Colonic mucosa (tissue), 4 donors: ENCODE measurements at places on chromosomes 11 and 22. TPM values are rescaled to one million over a fixed set of nuclear protein-coding genes. Genes with fewer than 3 reads are reported as not detected.

- DNase-seq = no peak
Measured at GRCh38 chr22:43753688-43754087, 58.4 kb downstream of the EFCAB6 start.

GRCh38 chr11:105829084-105829483, 193.0 kb downstream of the MSANTD4 start:
- DNase-seq = no peak

DNA sequence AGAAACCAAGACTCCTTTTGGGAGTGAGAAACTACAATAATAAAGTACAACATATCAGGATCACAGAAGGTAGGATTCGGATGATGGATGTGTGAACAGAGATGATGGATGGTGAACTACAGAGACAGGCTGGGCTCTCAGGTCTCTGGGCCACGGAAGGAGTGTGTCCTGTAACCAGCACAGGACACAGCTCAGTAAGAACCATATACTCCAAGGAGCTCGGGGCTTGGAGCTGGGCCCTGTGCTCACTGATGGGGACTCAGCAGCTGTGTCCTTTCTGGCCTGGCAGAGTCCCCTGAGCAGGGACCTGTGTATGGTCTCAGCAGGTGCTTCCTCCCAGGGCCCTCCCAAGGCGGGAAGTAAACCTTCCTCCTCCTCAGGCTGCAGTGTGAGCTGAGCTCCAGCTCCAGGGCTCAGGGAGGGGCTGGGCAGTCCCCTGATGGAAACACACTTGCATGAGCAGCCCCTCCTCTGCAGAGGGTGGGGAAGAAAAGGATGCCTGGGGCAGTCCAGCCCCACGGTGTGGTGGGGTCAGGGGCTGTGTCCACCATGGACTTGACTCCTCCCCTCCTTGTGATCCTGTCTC, 39.8 kb upstream of the TOP3B start:
- DNase-seq = no peak

DNA sequence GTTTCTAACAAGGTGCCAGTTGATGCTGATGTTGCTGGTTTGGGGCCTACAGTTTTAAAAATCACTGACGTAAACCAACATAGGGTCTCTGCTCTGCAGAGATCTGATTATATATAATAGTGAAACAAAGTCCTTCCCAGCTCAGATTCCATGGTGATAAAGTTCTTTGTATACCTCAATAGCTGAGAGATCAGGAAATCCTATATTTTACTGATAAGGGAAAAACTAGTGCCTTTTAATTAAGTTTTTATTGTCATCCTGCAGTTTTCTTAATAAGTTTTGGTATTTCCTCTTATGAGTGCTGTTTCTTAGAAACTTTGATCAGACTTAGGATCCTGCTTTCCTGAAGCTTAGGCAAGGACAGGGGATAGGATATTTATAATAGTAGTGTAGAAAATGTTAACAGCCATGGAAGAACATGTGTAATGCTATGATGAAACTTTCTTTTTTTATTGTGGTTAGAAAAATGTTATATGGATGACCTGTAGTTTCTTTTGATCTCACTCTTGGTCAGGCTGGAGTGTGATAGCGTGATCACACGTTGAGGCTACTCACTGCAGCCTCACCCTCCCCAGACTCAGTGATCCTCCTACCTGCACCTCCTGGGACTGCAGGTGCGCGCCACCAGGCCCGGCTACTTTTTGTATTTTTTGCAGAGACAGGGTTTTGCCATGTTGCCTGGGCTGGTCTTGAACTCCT, 14.1 kb downstream of the CAPRIN1 start:
- no peak for DNase-seq

DNA sequence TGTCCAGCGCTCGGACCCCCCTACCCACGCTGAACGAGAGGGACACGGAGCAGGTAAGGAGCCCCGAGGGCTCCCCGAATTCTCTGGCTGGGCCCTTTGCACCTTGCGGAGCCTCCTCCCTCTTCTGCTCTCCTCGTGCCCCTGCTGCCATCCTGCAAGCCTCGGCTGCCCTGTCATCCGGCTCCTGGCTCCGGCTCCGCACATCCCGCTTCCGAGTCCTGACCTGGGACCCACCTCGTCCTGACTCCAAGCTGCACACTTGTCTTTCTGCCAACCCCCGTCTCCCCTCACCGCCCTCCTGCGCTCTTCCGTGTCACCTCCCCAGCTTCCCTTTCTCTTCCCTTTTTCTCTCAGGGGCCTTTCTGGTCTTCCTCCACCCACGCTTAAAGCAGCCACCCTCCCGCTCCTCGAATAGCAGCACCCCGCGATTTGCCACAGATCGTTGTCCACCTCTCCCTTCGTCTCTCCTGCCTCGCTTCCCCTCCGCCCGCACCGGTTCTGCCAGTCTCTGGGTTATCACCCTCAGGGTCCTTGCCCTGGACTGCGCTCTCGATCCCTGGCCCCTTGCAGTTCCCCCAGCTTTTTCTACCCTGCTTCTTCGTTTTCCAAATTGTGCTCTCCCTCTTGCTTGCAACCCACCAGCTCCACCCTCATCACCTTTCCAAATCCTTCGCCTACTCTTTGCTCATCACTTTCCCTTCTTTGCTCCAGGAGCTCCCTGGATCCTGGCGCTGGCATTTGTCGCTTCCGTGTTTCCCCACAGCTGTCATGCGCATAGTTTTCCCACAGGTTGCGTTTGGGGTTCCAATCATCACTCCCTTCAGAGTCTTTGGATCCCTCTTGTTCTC, 822 bp downstream of the MARK2 start:
- peak; percentile 66 for DNase-seq

DNA sequence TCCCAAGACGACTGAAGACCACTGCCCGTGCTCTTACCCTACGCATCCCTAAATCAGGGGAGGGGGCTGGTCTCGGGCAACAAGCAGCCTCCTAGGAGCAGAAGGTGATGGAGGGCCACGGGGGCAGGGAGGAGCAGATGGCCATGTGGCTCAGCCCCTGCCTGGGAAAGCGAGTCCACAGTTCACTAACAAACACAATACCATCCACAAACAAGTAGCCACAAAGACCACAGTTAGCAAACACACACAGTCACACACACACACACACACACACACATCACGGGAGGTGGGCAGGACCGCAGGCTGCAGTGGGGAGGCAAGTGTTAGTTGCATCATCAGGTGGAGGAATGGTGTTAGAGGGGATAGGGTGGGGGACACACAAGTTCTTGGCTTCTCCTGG, 13.2 kb upstream of the FXYD2 start:
- no peak for DNase-seq

DNA sequence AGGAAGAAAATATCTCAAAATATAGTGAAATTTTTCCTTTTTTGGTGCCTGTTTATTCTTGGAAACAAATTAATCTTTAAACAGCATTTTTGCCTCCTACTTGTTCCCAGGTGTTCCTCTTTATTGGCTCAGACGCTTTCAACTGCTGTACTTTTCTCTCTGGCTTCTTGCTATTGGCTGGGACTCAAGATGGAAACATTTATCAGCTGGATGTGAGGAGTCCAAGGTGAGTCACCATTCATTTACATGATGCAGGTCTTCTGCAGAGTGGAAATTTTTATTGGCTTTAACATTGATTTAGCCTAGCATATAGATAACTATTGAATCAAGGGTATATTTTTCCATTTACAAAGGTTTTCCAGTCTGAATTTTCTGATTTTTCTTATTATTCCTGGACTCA, 34.4 kb upstream of the DNAJB13 start:
- no peak for DNase-seq

DNA sequence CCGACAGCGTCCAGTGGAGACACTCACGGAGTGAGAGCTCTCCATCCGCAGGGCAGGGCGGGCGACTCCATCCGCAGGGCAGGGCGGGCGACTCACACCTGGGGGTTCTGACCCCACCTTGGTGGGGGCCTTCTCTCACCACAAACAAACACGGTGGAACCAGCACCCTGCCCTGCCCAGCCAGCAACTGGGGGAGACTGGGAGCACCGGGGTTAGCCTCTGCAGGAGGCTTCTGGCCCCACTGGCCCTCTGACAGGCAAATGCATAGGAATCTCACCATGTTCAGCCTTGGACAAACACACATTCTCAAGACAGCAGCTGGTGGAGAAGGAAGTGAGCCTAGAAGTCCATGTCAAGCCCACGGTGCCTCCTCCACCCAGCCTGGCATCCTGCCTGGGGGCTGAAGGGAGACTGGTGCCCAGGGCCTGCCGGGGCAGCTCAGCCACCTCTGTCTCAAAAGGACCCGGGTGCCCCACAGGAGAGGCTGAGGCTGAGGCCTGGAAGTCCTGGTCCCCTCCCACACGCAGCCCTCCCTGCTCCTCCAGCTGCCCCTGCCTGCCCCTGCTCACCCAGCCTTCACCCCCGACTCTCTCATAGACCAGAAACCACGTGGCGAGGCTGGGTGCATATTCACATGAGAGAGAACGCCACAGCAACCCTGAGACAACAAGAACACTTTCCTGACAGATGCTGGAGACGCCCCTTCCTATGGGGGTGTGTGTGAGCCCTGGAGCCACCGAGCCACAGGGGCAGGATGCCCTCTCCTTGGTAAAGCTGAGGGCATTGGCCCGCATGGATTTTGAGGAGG, 98.4 kb upstream of the B3GAT1 start:
- no peak for DNase-seq

- no peak for DNase-seq
Measured at GRCh38 chr11:130115218-130115617, 44.4 kb upstream of the ST14 start.

DNA sequence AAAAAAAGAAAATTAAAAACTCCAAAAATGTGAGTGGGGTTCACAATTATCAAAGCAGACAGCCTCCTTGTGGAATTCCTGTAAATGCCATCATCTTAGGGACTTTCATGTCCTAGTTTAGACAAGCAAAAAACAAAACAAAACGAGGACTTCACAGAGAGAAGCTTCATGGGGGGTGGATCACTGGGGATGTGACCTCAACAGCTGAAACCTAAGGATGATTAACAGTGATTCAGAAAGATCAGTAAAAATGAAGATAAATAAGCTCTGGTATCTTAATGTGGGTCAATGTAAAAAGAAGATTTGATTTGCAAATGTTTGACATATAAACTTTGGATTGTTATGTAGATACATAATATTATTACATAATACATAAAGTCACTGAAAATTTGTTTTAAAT, 8.1 kb upstream of the OR10W1 start:
- no peak for DNase-seq

Gene GGT5
- total RNA-seq = 3.7 TPM

Gene CNTN5
- not detected for total RNA-seq

Gene SMC1B
- 0.15 TPM for total RNA-seq

Gene EHF
- 316 TPM for total RNA-seq

- peak; percentile 81 for DNase-seq
Measured at GRCh38 chr22:30572840-30573593, 1.4 kb downstream of the GAL3ST1 start.

GRCh38 chr11:134390706-134391569, 21.1 kb downstream of the B3GAT1 start:
- no peak for DNase-seq

DNA sequence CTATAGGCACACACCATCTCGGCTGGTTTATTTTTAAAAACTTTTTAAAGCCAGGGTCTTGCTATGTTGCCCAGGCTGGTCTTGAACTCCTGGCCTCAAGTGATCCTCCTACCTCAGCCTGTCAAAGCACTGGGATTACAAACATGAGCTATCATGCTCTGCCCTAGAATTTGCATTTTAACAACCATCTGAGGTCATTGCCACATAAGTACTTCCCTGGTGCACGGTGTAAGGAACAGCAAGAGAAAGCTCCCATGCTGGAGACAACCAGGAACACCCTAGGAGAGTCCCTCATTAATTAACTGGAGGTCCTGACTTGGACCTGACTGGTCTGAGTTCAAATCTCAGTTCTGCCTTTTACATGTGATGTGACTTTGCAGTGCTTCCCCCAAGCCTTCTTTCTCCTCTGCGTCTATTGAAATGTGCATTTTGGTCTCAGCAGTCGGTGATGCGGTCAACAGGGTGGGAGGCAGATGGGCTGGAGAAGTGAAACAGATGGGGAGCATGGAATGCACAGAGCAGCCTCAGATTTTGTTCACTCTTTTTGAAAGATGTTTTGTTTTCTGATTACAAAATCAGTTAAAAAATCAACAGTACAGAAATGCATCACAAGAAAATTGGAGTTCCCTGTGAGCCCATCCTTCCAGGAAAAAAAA, 146.5 kb downstream of the MYO18B start:
- no peak for DNase-seq

DNA sequence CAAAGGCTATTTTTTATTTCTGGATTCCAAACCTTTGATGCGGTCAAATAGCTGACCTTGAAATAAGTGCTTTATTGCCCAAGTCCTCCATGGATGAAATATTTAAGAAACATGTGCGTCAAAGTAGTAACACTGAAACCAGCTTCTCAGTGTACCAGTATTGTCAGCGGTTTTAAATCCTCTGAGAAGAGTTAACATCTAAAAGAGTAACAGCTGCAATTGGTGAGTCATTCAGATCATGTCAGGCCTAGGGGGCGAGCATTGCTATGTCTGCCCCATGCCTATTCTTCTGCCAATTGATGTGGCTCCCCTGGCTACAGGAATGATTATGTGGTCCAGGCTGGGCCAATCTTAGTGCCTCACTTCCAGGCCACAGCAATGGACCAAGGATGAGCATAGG, 263.3 kb upstream of the SORL1-AS1 start:
- DNase-seq = no peak

Gene SPTBN2
- 3.7 TPM for total RNA-seq
